Stimulated activated naive CD4-positive, alpha-beta T cell treated with Interleukin-2 at 50 U/mL for 16 hours (primary cell): ENCODE measurements at places on chromosomes 3 and 15.

GRCh38 chr15:68820295-68821189 is at the start of gene ANP32A:
Gene ANP32A, minus strand, starts transcription at chr15:68820895. Its CDS starts 144 bp downstream, at chr15:68820751.
- peak; percentile 97 for DNase-seq

DNA sequence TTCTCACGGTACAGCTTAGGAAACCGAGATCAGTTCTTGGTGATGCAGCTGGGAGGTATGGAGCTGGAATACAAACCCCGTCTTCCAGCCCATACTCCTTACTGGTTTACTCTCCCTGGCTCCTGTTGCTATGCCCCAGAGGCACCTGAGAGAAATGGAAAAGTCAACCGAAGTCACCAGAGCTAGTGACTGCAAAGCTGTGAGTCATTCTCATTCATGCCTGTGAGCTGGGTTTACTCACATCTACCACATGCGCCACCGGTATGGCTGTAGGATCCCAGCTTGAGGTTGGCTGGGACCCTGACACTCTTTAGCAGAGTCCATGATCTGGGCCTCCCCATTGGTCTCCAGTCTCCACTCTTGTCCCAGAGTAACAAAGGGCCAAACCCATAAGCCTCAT is 111.5 kb upstream of the ETV5 start:
- DNase-seq: no peak

DNA sequence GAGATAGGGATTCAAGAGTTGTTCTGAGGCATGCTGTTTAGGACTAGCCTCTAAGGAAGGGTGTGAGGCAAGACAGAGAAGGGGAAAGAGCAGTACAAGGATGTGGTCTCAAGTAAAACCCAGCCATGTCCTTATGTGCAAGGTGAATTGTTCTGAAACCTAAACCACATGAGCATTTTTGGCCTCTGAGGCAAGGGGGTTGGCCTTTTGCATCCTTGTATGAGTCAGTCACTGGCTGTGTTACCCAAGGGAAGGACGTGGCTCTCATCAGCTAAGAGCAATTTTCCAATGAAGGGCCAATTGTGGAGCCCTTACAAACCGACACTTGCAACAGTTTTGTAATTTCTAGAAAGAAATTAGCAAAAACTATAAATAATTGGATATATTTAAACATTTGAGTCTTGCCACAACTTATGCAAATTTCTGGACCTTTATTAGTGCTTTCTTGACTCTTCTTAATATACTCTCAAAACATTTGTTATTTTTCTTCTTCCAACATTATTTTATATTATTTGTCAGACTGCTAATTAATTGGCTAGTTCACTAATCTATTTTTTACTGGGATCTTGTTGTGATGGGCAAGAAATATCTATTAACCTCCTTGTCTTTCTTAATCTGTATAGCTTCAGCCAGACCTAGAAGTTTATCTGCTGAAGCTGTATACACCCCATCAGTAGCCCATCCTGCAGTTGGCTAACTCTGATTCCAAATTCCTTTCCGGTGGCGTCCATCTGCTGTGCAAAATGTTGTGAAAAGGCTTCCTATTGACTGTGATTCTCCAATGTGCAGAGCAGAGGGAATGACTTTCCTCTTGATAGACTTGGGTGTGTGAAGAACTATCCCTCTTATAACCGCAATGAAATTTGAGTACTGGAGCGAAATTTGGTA is 97.7 kb upstream of the P2RY1 start:
- DNase-seq: no peak

GRCh38 chr3:160968761-160969160 is 136.4 kb downstream of the B3GALNT1 start:
- DNase-seq: no peak

- DNase-seq: no peak
Observed at GRCh38 chr3:127025456-127025855, 42.5 kb downstream of the PLXNA1 start.

DNA sequence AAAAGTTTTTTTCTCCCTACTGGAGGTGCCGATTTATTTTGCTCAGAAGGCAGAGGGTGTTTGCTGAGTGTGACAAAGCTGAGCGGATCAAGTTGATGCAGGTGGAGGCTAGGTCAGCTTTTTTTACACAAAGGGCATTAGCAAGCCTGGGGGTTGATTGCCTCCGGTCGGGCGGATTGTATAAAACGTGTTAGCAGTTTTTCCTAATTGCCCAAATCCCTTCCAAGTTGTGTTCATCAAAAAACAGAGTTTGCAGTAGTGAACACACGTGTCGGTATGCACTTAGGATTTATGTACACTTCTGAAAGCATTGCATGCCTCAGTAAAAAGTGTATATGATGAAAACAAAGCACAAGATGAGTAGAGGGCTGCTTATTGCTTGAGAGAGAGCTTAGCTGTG is 2.6 kb downstream of the GPR160 start:
- DNase-seq: no peak

- DNase-seq: no peak
Observed at GRCh38 chr3:160806094-160806493, 50.1 kb downstream of the PPM1L start.

- DNase-seq: no peak
Observed at GRCh38 chr15:62785881-62786828, 256.4 kb upstream of the TPM1 start.

DNA sequence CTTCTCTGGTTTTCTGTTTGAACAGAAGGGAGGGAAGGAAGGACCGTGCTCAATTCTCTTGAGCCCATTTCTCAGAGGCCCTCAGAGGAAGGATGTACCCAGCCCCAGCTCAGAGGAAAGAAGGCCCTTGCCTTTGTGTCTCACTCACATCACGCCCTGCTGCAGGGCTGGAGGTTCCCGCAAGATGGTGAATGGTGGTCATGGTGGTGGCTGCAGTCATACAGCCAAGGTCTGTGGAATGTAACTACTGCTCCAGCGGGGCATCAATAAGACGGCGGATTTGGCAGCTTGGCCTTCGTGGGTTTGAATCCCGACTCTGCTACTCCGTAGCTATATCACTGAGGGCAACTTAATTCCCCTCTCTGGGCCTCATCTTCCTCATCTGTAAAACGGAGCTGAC is 62.9 kb downstream of the SLC6A1 start:
- DNase-seq: no peak

- peak; percentile 12 for DNase-seq
Observed at GRCh38 chr15:60899322-60899966, 329.7 kb downstream of the RORA start.

GRCh38 chr3:24451461-24452099 is 43.1 kb downstream of the THRB start:
- no peak for DNase-seq

- no peak for DNase-seq
Observed at GRCh38 chr3:103617961-103618360, 1183.1 kb downstream of the ZPLD1 start.

DNA sequence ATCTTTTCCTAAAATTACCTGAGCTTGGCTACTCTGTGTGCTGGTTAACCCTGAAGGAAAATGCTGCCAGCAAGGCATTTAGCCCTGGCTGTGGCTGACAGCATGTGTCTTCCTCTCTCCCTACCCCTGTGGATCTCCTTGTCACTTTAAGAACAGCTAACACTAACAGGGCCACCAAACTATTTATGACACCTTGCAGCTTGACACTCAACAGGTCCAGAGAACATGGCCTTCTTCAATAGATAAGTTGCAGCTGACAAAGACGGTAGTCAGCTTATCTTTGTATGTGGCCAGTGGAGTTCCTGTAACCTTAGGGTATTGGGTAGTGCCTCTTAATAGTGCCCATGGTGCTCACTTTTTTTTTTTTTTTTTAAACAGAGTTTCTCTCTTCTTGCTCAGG is 32.0 kb upstream of the COPB2 start:
- DNase-seq: no peak

DNA sequence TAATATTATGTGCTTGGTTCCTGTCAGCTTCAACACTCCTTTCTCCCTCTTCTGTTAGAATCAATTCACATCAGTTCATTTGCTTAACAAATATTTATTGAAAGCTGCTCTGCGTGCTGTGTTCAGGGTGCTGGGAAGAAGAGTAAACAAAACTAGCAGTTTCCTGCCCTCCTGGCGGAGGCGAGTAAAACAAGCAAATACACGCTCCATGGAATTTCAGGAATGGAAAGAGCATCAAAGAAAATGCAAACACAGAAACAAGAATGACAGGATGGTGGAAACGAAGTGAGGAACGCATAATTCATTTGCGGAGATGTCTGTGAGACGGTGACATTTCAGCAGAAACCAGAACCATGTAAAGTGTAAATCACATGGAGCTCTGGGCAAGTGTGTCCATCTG is 49.4 kb upstream of the SPTSSB start:
- DNase-seq: no peak

DNA sequence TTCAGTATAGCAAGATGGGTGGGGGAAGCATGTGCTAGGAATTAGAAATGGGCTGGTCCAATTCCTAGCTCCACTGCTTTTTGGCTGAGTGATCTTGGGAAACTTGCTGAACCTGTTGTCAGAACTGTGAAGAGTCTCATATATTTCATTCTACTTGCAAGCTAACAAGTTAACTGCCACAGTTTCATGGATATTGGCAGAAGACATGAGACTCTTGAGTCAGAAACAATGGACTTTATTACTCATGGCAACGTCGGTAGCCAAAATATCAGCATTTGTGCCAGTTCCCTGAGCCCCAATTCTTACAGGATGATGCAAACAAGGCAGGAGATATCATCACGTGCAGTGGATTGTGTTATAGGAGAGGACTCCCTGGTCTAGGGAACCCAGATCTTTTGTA is 26.6 kb upstream of the PLAAT1 start:
- no peak for DNase-seq

DNA sequence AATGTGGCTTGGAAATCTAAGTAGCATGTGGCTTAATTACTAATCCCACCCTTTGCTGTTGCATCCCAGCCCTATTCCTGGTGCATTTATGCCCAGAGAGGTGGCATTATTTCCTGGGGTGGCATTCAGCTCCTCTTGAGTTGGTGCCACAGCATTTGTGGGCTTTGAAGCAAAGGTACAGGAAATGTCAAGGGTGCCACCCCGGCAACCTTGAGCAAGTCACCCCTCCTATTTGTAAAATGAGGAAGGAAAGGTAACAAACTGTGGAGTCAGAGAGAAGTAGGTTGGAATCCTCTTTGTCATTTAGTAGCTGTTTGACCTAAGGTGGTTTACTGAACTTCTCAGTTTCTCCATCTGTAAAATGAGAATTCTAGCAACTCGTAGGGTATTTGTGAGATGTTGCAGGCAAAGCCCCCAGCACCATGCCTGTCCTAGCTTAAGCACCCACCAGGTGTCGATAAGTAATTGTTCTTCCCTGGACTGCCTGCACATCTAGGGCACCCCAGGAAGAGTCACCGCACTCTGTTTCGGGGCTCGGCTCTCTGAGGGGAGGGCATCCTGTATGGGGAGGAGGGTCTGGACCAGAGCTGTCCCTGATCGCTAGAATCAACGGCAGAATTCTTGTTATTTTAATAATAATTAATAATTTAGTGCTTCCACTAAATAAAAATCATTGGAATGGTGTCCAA is 17.1 kb downstream of the ISG20 start:
- DNase-seq: no peak

DNA sequence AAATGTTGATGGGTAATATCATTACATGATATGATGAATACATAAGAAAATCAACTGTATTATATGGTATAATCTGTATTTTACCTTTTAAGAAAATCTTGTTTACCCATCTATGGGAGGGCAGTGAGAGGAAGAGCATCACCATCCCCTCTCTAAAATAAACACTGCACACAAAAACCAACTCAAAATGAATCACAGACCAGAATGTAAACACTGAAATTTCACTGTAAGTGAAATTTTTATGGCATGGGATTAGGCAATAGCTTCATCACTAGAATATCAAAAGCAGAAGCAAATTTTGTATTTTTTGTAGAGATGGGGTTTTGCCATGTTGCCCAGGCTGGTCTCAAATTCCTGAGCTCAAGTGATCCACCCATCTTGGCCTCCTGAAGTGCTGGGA is 26.2 kb downstream of the IFT80 start:
- DNase-seq: no peak

- no peak for DNase-seq
Observed at GRCh38 chr3:127676456-127676855, 3.7 kb downstream of the ABTB1 start.
